ENCODE measurements at places on chromosomes 1 and 21.

- no peak for DNase-seq
These were observed 45.7 kb downstream of the NAV1 start for GRCh38 chr1:201584471-201585092.

DNA sequence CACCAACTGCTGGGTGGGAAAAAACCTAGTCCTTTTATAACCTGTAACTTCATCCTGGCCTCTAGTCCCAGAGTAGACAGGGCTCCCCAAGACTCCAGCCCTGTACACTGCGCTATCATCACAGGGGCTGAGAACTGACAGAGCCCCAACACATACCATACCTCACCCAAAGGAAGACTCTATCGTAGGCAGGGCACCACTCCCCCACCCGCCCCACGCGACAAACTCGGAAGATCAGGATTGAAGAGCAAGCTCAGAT lies 15.8 kb downstream of the INPP5B start:
- no peak for DNase-seq

DNA sequence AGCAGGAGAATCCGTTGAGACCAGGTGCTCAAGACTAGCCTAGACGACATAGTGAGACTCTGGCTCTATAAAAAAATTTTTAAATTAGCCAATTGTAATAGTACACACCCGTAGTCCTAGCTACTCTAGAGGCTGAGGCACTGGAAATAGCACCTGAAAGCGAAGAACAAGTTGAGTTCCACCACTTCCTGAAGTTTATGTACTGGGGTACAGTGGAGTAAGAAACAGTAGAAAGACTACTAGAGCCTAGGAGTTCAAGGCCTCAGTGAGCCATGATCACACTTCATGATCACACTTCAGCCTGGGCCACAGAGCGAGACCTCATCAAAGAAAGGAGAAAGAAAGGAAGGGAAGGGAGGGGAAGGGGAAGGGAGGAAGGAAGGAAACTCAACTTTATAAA lies 19.8 kb downstream of the RSBN1 start:
- no peak for DNase-seq

GRCh38 chr1:80436851-80437250 lies 1363.9 kb upstream of the ADGRL2 start:
- DNase-seq = no peak

- DNase-seq = no peak
These were observed 5.7 kb downstream of the AHDC1 start for GRCh38 chr1:27598295-27598687.

DNA sequence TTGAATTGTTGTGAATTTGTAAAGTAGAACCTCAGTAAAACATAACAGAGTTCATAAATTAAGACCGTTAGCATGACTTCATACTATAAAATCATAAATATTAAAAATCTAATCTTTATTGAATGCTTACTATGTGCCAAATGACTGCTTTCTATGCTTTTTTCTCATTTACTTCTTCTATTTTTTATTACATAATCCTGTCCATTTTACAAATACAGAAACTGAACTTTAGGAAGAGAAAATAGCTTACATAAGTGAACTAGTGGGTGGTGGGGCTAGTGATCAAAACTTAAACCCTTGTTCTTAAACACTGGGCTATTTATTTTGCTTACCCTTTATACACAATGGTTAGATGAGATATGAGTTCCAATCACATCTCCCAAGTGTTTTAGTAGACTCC lies 122.3 kb downstream of the ZC3H11B start:
- no peak for DNase-seq

GRCh38 chr1:28139025-28139712 lies 37.3 kb downstream of the PTAFR start:
- no peak for DNase-seq

DNA sequence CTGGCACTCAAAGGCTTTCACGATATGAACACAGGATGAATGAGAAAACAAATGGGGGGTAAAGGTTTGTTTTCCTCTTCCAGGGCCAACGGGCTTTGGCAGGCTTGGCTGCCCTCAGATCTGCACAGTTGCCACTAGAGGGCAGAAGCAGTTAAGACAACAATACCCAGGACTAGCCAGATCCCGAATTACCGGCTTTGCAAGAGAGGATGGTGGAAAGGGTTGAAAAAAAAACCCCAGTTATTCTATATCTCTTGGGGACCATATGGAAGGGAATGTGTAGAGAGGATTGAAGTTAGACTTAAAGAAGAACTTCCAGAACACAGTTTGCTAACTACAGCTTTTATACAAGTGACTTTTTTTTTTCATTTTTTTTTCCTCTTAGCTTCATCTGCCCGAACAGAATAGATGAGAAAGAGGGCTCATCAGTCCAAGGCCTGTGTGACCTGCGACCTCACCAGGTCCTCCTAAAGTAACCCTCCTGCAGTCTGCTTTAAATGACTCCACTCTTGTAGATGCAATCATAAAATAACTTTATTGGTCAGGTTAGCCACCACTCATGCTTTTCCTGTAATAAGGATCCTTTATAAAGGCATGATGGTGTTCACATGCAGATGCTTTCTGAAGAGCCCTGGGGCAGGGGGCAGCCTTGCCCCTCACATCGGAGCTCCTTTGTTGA lies 10.7 kb downstream of the FMOD start:
- DNase-seq = no peak

DNA sequence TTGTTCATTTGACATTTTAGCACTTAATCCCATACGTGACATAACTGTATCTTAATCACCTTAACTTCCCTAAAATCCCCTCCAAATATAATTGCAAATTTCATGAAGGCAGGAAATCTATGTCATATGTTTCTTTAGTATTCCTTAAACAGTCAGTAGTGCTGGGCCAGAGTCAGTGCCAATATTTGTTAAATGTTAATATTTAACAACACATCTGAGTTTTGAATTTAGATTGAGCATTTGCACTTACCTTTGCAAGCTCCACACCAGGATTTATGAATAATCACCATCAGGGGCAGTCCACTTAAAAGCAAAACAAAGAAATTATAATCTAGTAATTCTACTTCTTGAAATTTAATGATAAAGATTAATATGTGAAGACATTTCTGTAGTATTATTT lies 5.3 kb downstream of the KTI12 start:
- no peak for DNase-seq

GRCh38 chr1:31501505-31501904 lies 74.8 kb upstream of the TINAGL1 start:
- no peak for DNase-seq

DNA sequence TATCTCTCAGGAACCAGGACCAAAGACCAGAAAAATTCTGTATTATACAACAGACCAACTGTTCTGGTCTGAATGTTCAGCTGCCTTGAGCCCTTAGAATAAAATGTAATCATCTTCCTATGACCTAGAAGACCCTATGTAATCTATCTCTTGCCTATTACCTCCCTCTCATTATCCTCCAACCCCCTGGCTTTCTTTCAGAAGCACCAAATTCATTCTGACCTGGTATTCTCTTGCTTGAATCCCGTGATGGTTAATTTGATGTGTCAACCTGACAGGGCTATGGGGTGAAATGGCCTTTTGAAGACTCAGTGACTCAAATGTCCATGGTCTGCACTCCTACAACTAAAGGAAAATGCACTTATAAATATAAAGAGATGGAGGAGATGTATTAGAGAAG lies 21.8 kb upstream of the FBXO28 start:
- no peak for DNase-seq

- no peak for DNase-seq
These were observed 69.2 kb downstream of the DTL start for GRCh38 chr1:212104586-212105325.

DNA sequence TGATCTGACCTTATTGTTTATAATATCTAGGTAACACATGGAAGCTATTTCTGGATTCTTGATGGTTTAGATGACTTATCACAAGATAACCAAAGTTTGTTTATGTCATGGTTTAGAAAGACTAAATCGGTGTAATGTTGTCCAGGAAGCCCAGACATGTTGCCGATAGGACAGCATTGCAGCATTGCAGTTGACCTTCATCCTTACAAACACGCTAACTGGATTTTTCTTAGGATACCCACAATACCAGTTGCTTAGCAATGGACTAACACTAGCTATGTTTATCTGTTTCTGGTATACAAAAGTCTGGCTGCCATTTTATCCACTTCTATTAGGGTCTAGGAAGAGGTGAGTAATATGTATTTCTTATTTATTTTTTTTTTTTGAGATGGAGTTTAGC lies 11.7 kb upstream of the DPH5 start:
- no peak for DNase-seq

- DNase-seq = no peak
These were observed 12.1 kb downstream of the CLCA2 start for GRCh38 chr1:86436041-86436440.

DNA sequence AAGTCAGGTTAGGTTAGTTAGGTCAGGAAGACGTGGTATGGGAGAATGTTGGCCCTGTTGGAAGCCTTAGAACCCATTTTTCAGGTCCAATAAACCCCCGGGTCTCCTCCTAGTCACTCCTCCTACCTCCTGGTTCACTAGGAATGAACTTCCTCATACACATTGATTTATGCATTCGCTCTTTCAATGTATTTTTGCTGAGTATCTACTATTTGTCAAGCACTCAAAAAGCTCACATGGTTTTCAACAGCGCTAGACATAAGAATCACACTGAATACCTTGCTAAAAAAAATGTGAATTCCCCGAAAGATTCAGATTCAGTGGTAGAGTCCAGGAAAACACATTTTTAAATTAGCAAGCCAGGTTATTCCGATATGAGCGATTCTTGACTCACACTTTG lies 85.8 kb upstream of the LRRN2 start:
- DNase-seq = no peak

GRCh38 chr1:76542359-76542758 lies 324.9 kb upstream of the ST6GALNAC5 start:
- DNase-seq = no peak

GRCh38 chr21:21226472-21226871 lies 228.3 kb downstream of the NCAM2 start:
- DNase-seq = no peak

DNA sequence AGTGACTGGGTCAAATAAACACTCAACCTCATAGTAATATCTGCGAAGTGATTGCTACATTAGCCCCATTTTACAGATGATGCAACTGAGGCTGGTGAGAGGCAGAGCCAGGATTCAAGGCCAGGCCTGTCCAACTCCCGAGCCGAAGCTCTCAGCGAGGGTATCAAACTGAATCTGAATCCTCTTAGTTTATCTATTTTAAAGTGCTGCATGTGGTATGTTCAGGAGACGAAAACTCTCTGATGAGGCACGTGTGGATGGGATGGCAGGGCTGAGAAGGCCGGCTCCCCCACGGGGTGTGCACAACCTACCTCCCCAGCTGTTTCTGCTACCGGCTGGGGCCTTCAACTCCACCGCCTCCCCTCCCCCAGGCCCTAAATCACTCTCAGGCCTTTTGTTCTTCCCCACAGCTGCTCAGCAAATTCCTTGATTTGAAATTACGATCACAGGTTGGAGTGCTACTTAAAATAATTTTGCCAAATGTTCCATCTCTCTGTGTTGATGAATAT lies 171.8 kb downstream of the TOMM20 start:
- DNase-seq = no peak

GRCh38 chr1:216119600-216119999 lies 303.6 kb downstream of the USH2A start:
- no peak for DNase-seq

GRCh38 chr1:25096307-25097150 lies 135.8 kb downstream of the SYF2 start:
- no peak for DNase-seq

DNA sequence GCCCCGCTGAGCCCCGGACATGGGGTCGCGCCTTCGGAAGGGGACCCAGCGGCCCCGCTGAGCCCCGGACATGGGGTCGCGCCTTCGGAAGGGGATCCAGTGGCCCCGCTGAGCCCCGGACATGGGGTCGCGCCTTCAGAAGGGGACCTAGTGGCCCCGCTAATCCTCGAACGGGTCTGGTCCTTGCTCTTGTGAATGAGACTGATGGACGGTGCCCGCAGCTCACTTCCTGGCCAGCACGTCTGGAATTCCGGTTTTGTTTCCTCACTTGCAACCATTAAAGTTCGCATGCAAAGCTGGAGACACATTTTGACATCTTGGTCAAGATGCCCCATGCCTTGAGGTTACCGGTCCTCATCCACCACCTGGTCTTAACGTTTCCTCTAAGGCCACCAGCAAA lies 5.6 kb downstream of the WRAP73 start:
- no peak for DNase-seq

- DNase-seq = no peak
These were observed 6.3 kb upstream of the INAVA start for GRCh38 chr1:200888349-200888838.

GRCh38 chr1:113388621-113389358 lies 1.5 kb upstream of the MAGI3 start:
- DNase-seq = no peak

DNA sequence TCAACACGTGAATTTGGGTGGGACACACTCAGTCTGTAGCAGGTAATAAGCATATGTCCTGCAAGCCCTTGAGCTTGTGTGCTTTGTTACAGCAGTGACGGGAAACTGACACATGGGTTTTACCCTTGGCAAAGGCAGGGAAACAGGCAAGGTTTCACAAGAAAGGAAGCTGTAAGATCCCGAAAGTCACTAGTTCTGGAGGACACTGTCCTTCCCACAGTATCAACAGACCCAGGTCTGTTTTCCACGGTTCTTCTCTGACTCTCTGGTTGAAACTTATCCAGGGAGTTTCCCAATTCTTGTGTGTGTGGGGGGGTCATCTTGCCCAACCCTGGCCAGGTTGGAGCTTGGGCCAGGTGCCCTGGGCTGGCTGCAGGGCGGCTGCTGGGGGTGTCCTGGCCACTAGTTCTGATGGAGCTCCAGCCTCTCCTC lies 29.3 kb upstream of the ZBTB21 start:
- no peak for DNase-seq

GRCh38 chr1:8962812-8963530 lies 17.3 kb downstream of the CA6 start:
- no peak for DNase-seq

GRCh38 chr1:172905452-172905851 lies 145.3 kb downstream of the TNFSF18 start:
- no peak for DNase-seq

DNA sequence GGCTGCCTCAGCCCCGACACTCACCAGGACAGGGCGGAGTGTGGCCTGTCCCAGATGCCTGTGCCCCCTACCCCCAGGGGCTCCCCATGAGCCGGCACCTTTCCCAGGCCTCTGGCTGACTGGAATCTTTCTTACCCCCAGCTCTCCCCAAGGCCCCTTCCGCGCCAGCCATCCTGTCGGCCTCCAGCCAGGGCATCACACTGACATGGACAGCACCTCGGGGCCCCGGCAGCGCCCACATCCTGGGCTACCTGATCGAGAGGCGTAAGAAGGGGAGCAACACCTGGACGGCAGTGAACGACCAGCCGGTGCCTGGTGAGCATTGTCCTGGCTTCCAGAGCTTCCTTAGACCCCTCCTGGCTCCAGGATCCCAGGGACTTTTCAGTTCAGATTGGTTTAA lies 26.5 kb downstream of the IGFN1 start:
- no peak for DNase-seq

- DNase-seq = no peak
These were observed 6.8 kb downstream of the RNF187 start for GRCh38 chr1:228494044-228494353.

DNA sequence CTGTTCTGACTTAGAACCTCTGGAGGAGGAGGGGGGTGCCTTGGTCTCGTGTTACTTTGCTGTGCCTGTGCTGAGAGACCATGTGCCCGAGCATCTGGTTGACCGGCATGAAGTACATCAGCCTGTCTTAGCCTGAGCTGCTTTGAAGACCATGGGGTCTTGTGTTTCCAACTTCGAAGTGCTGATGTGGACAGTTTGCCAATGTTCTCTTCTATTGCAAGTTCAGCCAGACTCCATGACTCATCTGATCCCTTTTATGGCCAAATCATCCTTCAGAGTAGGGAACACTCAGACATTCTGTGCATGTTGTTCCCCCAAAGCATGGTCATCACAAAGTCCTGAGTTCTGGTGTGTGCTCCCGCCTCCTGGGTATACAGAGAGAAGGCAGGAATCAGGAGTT lies 6.0 kb upstream of the PLA2G2C start:
- DNase-seq = no peak

All from cortex of kidney (tissue), 1 donor.